T-cell (primary cell): ENCODE measurements at places on chromosomes 7 and 10.

GRCh38 chr10:126207313-126207771 lies 180.9 kb downstream of the ADAM12 start:
- H3K27ac ChIP-seq, result no peak overlapping the region
- no peak for DNase-seq
- H3K36me3 ChIP-seq, result no peaks in the 10 kb centered on the region
- peaks cover 4% of the 10 kb centered on the region for H3K27me3 ChIP-seq
- H3K4me1 ChIP-seq, result no peaks in the 10 kb centered on the region

GRCh38 chr10:18658271-18659124 lies 733 bp upstream of the ARL5B start:
- H3K27ac ChIP-seq, result peak overlapping the region; percentile 92
- H3K4me3 ChIP-seq, result peak overlapping the region; percentile 89
- no peaks in the 10 kb centered on the region for H3K27me3 ChIP-seq
- H3K4me1 ChIP-seq, result peaks cover 16% of the 10 kb centered on the region
- H3K36me3 ChIP-seq, result peaks cover 4% of the 10 kb centered on the region

DNA sequence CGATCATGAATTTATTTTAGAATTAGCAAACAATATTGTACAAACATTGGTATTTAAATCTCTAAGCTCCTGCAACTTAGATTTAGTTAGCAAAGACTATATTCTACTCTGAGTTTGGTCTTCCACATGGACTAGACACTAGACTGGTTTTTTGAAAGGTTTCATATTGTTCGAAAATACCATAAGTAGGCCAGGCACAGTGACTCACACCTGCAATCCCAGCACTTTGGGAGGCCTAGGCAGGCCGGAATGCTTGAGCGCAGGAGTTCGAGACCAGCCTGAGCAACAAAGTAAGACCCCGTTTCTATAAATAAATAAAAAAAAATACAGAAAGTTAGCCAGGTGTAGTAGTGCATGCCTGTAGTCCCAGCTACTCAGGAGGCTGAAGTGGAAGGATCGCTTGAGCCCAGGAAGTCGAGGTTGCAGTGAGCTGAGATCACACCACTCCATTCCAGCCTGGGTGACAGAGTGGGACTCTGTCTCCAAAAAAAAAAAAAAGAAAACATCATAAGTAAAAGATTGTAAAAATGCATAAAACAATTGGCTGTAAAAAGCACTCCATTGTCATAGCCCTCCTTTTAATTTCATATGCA lies 73.1 kb downstream of the ABCC2 start:
- no peak for DNase-seq
- no peak overlapping the region for H3K4me3 ChIP-seq

GRCh38 chr10:111127081-111127848 lies 50.4 kb downstream of the ADRA2A start:
- no peak overlapping the region for H3K27ac ChIP-seq
- DNase-seq, result no peak
- H3K27me3 ChIP-seq, result no peaks in the 10 kb centered on the region
- no peaks in the 10 kb centered on the region for H3K4me1 ChIP-seq
- H3K36me3 ChIP-seq, result no peaks in the 10 kb centered on the region
- no peak overlapping the region for H3K4me3 ChIP-seq

DNA sequence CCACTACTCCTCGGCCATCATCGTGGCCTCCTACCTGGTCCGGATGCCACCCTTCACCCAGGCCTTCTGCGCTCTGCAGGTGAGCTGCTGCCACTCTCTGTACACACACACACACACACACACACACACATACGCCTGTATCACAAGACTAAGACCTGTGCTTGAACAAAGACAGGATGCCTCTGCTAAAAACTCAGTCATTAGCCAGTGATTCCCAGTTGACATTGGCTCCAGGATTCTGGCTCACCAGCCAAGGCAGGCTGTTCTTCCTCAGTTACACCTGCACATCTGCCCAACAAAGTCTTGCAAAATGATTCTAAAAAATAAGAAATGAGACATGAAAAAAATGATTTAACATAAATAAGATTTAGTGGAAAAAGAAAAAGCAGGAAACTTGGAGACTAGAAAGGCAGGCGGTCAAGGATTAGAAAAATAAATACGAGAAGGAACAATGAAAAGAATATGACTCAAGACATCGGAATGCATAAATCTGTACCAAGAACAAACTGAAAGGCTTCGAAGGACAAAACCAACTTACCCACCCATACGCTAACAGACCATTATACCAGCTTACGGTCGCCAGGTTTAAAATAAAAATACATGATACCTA lies 7.4 kb upstream of the LRRC18 start:
- H3K4me3 ChIP-seq, result no peak overlapping the region
- no peaks in the 10 kb centered on the region for H3K4me1 ChIP-seq
- H3K27ac ChIP-seq, result no peak overlapping the region
- H3K27me3 ChIP-seq, result peaks cover 7% of the 10 kb centered on the region
- H3K36me3 ChIP-seq, result no peaks in the 10 kb centered on the region
- DNase-seq, result no peak

GRCh38 chr10:130634816-130635215 lies 498.6 kb downstream of the GLRX3 start:
- no peak overlapping the region for H3K27ac ChIP-seq
- H3K4me3 ChIP-seq, result no peak overlapping the region
- H3K4me1 ChIP-seq, result no peaks in the 10 kb centered on the region
- DNase-seq, result no peak

DNA sequence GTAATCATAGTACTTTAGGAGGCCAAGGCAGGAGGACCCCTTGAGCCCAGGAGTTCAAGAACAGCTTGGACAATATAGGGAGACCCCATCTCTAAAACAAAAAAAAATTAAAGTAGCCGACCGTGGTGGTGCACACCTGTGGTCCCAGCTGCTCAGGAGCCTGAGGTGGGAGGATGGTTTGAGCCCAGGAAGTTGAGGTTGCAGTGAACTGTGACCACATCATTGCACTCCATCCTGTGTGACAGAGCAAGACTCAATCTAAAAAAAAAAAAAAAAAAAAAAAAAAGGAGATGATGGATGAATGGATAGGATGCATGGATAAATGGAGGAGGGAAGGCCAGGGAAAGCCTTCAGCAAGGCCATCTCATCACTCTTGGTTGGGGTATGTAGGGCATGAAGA lies 33.4 kb upstream of the BMPR1A start:
- no peaks in the 10 kb centered on the region for H3K36me3 ChIP-seq
- peaks cover 4% of the 10 kb centered on the region for H3K27me3 ChIP-seq
- H3K4me3 ChIP-seq, result no peak overlapping the region
- H3K27ac ChIP-seq, result no peak overlapping the region
- peaks cover 7% of the 10 kb centered on the region for H3K4me1 ChIP-seq

- H3K36me3 ChIP-seq, result no peaks in the 10 kb centered on the region
- H3K27me3 ChIP-seq, result no peaks in the 10 kb centered on the region
- H3K4me3 ChIP-seq, result no peak overlapping the region
- H3K4me1 ChIP-seq, result no peaks in the 10 kb centered on the region
Measured at GRCh38 chr7:128259131-128260061, 18.3 kb downstream of the LEP start.

DNA sequence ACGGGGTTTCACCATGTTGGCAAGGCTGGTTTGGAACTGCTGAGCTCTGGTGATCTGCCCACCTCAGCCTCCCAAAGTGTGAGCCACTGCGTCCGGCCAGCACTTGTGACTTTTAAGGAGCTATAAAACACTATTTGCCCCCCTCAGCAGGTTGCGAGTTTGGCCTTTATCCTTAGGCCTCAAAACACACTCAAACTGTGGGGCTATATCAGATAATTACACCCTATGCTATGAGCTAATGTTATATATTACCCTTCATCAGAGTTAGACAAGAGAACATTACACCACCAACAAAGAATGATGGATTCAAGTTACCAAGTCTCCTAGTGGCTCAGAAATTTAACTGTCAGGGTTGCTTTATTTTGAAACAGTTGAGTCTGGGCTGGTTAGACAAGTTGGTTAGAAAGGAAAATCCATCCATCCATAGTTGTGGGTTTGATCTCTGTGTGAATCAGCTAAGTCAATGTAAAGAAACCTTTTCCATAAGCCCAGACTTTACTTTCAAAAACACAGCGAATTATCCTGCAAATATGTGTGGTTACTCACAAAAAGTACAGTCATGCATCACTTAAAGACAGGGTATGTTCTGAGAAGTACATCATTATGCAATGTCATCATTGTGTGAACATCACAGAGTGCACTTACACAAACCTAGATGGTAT lies 115.8 kb downstream of the SEMA3D start:
- H3K4me3 ChIP-seq, result no peak overlapping the region
- no peak for DNase-seq
- H3K4me1 ChIP-seq, result no peaks in the 10 kb centered on the region
- H3K27me3 ChIP-seq, result no peaks in the 10 kb centered on the region

GRCh38 chr7:121081327-121081936 lies 92.9 kb downstream of the CPED1 start:
- no peaks in the 10 kb centered on the region for H3K4me1 ChIP-seq
- no peak overlapping the region for H3K4me3 ChIP-seq
- DNase-seq, result no peak

GRCh38 chr10:2296179-2296891 lies 559.0 kb upstream of the ADARB2 start:
- no peaks in the 10 kb centered on the region for H3K36me3 ChIP-seq
- no peak overlapping the region for H3K27ac ChIP-seq
- H3K27me3 ChIP-seq, result peaks cover 2% of the 10 kb centered on the region

- no peak overlapping the region for H3K27ac ChIP-seq
- no peak overlapping the region for H3K4me3 ChIP-seq
- no peaks in the 10 kb centered on the region for H3K27me3 ChIP-seq
- peak; percentile 17 for DNase-seq
- H3K36me3 ChIP-seq, result no peaks in the 10 kb centered on the region
Measured at GRCh38 chr10:132630666-132631337, 93.2 kb downstream of the INPP5A start.

- no peak overlapping the region for H3K27ac ChIP-seq
- no peak overlapping the region for H3K4me3 ChIP-seq
- no peak for DNase-seq
Measured at GRCh38 chr7:16531707-16532106, 5.1 kb downstream of the LRRC72 start.

DNA sequence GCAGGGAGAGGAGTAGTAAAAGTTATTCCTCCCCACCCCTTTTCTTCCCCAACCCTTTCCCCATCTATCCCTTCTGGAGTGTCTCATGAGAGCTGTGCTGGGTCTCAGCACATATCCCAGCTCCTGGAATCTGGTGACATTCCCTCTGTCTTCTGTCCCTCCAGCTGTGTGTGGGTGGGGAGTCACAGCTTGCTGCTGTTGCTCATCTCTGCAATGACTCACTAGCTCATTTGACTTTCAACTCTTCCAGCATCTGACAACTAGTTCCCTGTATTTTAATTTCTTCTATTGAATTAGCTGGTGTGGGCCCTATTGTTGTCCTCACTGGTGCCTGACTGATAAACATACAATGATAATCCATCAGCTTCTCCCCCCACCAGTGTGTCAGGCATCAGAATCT lies 198.9 kb upstream of the AUTS2 start:
- H3K27ac ChIP-seq, result no peak overlapping the region
- H3K27me3 ChIP-seq, result peaks cover 3% of the 10 kb centered on the region
- H3K4me3 ChIP-seq, result no peak overlapping the region
- no peak for DNase-seq
- H3K36me3 ChIP-seq, result no peaks in the 10 kb centered on the region
